Renal cortex interstitium (tissue), 15 donors: ENCODE measurements at places on chromosomes 6 and 20. TPM values are rescaled to one million over a fixed set of nuclear protein-coding genes. Genes with fewer than 3 reads are reported as not detected.
A peak's percentile ranks its signal among the peaks of the same experiment; 100 is the strongest.

- DNase-seq, result no peak
Measured at GRCh38 chr20:19310541-19310940, 98.1 kb downstream of the SLC24A3 start.

The ZNF343 gene
- 17.5 TPM for polyA plus RNA-seq

GRCh38 chr20:47272893-47273590, 83.5 kb downstream of the ZMYND8 start:
- peak; percentile 62 for DNase-seq

DNA sequence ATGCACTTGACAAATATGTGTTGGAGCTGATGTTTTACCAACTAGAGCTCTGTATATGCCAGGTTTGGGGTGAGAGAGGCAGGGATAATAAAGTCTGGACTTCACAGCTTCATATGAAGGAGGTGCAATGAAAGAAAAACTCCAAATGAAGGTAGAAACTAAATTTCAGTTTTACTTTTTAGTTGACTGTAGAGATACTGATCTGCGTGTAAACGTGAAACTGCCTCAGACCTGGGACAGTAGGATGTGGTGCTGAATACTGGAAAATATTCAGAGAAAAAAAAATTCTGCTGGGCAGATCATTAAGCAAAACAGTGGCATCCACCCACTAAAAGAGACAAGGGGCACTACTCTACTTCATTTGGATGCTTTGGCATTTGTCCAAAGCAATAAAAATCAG, 94.5 kb downstream of the BACH2 start:
- no peak for DNase-seq

GRCh38 chr20:62924442-62925075, 1.7 kb downstream of the DIDO1 start:
- no peak for DNase-seq

The HTR1B gene
- polyA plus RNA-seq, result 0.20 TPM

DNA sequence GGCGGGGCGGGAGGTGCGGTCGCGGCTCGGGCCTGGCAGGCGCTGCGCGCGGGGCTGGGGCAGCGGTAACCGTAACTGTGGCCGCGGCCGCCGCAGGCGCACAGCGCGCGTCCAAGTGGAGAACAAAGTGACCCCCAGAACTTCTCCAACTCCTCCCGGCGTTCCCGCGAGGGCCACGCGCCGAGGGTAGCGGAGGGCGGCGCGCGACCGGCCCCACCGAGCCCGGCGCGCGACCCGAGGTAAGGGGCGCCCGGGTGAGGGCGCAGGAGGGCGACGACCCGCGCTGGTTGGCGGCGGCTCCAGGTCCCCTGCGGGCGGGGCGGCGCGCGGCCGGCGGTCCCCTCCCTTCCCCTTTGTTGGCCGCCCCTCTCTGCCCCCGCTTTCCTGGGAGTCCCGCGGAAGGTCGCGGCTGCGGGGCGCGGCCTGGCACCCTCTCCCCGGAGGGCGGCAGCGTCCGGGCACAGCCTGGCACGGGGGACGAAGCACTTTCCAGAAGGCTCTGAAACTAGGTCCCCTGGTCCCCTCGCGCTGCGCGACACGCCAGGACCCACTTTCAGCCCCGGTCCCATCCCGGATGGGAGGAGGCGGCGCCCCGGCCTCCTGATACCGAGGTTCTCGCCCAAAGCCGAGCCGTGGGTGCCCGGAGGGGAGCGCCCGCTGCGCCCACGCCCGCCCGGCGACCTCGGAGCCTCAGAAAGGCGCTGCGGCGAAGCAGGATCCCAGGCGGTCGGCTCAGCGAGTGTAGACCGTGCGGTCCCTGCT, at the start of gene TIAM2:
TIAM2 (plus strand) TSS at position 62 of the 762 bp plus-strand sequence. CDS start 133,909 bp downstream, outside the sequence.
- DNase-seq, result no peak

The CAPN11 gene
- polyA plus RNA-seq, result 0.20 TPM

DNA sequence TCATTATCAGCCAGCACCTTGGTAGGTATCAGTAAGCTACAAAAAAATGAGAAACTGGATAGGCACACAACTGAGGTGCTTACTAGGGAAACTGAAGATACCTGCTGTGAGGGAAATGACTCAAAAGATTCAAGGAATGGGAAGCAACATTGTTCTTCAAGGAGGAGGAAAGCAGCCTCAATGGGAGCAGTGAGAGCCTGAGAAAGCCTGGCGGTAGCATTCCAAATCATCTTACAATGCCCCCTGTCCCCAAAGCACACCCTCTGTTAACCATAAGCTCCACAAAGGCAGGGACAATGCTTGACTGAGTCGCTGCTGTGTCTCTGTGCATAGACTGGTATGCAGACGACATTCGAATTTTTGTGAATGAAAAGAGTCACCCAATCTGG, 10.6 kb downstream of the PKHD1 start:
- DNase-seq, result no peak
